ENCODE measurements at places on chromosomes 3 and 15.

GRCh38 chr3:82556113-82556512 is 794.7 kb upstream of the GBE1 start:
- DNase-seq, result no peak

GRCh38 chr3:133998691-133999241 is 31.0 kb downstream of the SLCO2A1 start:
- no peak for DNase-seq

- no peak for DNase-seq
Measured at GRCh38 chr3:131933665-131934064, 101.1 kb downstream of the CPNE4 start.

DNA sequence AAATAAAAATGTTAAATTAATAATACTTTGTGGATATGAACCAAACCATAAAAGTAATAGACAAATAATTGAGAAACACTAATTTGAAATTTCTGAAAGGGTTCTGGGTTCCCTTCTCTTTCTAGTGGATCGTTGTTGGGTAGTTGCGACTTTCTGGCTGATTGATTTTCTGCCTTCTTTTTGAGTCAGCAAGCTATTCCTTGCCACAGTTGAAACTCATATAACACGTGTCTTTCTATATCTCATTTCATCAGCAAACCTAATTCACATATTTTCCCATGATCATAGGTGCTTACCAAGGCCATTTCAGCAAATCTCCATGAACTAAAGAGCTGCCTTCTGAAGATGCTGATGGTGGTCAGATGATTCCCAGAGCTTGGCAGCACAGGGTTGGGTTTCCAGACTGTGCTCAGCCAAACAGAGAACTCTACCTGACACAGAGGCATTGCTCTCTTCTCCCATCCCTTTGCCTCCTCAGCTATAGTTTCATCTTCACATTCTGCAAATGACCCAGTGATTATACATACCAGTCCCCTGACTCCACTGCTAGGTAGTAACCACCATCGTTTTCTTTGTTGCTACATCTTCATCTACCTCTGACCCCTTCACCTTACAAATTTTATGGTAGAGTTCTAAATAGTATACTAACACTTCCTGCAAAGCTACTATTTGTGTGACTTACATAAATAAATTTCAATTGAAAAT is 383.9 kb upstream of the DPH6 start:
- DNase-seq, result no peak

DNA sequence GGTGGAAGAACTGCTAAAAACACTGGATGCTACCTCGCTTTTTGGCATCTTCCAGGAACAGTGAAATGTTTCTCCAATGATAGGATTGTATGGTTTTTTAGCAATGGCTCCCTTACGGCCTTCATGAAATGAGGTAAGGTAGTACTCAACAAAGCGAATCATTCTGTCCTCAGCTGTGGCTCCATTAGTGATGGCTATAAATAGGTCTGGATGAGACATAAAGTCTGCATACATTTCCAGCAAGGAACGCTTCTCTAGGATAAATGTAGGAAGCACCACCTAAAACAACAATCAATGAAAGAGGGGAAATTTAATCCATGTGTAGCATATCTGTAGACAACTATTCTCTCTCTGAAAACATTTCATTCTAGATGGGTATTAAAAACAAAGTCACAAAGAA is 32.4 kb upstream of the SNX4 start:
- no peak for DNase-seq

All from transverse colon (tissue), 4 donors.